Retina (tissue), 1 donor: ENCODE measurements at places on chromosomes 6 and 20.

GRCh38 chr6:12555267-12555666 is 161.3 kb upstream of the PHACTR1 start:
- no peak for DNase-seq

- no peak for DNase-seq
These were observed 56.1 kb upstream of the LAMP5 start for GRCh38 chr20:9458138-9458796.

- no peak for DNase-seq
These were observed 974.1 kb downstream of the EYS start for GRCh38 chr6:64732888-64733287.

DNA sequence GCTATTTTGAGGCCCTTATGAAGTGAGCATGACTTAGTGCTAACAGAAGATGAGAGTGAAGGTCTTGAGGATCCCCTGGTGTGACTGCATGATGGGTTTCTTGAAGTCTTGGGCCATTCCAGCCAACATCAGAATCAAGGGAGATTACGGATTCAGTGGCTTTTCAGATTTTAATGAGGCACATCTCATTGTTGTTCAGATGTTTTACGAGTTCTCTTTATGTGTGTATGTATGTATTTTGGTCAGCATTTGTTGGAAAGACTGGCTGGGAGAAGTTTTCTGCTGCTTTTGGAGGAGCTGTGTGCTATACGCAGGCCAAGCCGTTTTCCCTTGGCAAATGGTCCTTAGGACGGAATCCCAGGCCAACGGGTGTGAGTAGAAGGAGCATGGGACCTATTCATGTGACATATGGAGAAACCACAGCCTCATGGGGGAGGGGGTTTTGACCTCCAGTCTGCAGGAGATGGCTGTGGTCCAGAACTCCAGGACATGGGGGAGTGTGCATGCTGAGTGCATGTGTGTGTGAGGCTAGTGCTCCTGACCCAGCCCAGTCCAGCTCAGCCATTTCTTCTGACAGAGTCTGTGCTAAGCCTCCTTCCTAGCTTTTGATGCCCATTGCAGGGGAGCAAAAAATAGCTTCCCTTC is 35.3 kb downstream of the CHMP4B start:
- DNase-seq: no peak

DNA sequence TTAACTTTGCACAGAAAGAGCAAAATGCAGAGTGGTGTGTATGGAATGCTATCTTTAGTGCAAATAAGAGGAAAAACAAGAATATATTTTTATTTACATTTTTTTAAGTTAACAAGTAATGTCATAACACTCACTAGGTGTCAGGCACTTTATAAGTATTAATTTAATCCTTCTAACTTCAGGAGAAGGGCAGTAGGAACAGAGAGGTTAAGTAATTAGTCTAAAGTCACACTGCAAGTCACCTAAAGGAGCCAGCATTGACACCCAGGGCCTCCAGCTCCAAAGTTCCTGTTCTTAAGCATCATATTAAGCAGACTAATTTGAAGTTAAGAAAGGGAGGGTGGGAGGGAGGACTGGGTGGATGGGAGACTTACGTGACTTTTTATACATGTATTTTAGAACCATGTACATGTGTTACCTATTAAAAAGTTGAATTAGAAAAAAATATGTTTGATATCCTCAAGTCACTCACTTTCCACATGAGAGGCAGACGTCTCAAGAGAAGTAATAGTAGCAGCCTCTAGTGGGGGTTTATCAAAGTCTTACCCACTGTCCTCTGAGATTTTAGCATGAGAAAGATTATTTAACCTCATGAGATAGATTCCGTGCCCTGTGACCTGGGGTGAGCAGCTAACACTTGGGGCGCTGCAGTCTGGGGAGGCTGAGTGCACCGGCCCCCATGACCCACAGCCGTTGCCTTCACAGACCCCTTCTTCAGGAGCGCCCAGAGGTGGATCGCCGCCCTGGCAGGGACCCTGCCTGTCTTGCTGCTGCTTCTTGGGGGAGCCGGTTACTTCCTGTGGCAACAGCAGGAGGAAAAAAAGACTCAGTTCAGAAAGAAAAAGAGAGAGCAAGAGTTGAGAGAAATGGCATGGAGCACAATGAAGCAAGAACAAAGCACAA is 7.0 kb downstream of the BTN3A1 start:
- no peak for DNase-seq

- DNase-seq: no peak
These were observed 39.4 kb upstream of the RFPL4B start for GRCh38 chr6:112307707-112308106.

GRCh38 chr6:70700922-70701876 is 33.5 kb downstream of the SMAP1 start:
- DNase-seq: no peak

DNA sequence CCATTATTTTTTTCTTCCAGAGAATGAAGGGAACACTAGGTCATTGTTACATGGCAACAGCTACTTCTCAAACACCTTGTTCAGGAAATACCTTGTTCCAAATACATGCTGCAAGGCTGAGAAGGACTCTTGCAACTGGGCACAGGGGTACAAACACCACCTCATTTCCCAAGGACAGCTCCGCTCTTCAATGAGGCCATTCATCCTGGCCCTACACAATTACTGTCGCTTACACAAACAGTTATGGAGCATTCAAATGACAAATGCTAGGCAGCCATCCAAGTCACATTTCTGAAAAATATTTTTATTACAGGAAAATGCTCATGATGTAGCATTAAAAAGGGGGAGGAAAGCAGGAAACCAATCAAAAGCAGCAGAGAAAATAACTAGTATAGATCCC is 611.9 kb downstream of the DHX35 start:
- DNase-seq: no peak

DNA sequence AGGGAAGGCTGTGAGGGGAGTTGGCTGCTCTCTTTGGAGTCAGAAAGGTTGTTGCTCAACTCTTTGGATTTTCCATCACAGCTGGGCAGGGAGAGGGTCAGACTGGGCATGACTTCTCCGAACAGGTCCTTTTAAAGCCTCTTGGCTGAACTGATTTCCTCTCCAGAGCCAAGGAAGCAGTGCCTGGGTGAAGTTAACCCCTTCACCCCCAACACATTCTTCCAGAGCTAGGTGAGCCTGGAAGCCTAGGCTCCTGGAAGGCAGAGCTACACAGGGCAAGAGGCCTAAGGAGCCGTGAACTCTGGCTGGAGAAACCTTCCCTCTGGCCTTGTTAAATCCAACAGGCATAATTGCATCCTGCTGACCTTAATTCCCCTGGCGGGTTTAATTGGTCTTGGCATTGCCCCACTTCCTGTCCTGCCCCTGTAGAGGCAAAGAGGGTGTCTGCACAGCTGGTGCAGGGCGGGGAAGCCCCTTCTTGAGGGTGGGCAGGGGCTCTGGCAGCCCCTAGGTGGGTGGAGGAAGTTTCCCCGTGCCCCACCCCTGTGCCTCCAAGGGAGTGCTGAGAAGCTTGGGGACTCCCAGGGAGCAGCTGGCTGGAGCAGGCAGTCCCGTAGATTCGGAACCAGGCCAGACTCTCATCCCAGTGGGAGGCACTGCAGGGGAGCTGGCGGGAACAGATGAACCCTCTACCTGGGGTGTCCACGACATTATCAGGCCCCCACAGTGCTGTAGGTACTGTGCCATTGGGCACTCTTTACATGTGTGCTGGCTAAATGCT is 3.6 kb upstream of the MYLK2 start:
- DNase-seq: peak; percentile 49

DNA sequence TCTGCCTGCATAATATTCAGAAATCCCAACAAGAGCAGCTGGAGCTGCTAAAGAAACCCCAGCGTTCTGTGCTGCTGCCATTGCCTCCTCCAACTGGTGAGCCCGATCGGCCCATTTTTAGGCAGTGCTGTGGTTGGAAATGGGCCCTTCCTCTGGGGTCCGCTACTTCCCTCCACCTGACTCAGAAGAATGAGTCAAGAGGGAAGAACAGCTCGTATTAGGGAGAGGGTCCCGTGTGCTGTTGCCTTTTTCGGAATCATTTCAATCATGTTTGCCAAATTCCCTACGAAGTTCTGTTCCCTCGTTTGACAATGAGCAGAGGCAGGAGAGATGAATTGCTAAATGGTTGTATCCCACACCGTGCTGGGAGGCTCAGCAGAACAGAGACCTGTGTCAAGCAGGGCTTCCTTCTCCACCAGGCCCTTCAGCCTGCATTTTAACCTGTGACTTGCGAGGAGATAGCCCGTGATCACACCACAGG is 38.4 kb downstream of the THBS2 start:
- no peak for DNase-seq

DNA sequence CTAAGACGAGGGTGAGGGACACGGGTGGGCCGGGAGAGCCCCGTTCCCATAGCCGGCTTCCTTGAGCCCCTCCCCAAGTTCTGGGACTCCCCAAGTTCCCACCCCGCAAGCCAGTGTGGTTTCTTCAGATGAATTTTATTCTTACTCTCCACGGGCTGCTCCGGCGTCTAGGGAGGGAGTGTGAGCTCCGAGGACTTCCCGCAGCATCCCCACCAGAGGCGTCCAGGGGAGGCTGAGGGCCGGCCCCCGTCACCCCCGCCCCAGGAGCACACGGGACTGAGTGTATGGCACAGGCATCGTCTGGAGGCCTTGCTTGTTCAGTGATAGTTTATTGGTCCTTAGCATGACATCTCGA is 10.0 kb upstream of the SLC4A11 start:
- DNase-seq: no peak

GRCh38 chr6:159212525-159213280 is 43.5 kb downstream of the FNDC1 start:
- DNase-seq: no peak

- no peak for DNase-seq
These were observed 22.0 kb downstream of the MAPK14 start for GRCh38 chr6:36049582-36049981.

DNA sequence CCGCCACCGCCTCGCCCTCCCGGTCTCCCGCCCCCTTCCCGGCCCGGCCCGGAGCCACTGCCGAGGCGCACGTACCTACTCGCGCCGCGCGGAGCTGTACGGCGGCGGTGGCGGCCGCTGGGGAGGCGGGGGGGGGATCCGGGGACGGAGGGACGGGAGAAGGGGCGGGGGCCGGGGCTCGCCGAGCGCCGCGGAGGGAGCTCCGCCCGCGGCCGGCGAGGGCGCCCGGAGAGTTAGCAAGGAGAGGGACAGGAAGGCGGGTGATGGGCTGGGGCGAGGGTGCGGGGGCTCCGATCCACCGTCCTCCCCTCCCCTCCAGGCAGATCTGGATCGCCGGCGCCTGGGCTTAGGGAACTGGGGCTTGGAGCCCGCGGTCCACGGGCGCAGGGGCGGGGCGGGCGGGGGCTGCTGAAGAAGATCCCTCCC is 548 bp upstream of the TMEM74B start:
- DNase-seq: no peak

- no peak for DNase-seq
These were observed 109.8 kb upstream of the POU3F2 start for GRCh38 chr6:98724537-98724936.
